Mesendoderm (in vitro differentiated cells): ENCODE measurements at places on chromosomes 1 and 21.

DNA sequence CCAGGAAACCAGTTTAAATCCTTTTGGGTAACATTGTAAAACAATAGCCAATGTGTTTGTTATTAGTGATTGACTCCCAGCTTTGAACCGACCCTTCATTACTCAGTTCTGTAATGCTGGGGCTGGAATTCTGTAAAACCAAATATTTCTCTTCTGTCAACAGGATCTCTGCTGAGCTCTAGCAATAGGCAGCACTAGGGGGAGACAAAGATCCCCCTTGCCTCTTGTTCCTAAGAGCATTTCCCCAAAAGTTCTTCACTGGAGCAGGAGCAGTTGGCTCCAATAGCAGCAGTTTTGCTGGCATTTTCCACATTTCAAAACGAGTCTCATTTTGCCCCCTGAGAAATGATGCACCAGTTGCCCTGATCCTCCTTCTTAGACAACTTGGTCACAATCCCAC lies 1671.1 kb downstream of the MRPL39 start:
- DNase-seq, result peak; percentile 63

GRCh38 chr1:178649582-178650350 lies 75.3 kb upstream of the RALGPS2 start:
- no peak for DNase-seq

DNA sequence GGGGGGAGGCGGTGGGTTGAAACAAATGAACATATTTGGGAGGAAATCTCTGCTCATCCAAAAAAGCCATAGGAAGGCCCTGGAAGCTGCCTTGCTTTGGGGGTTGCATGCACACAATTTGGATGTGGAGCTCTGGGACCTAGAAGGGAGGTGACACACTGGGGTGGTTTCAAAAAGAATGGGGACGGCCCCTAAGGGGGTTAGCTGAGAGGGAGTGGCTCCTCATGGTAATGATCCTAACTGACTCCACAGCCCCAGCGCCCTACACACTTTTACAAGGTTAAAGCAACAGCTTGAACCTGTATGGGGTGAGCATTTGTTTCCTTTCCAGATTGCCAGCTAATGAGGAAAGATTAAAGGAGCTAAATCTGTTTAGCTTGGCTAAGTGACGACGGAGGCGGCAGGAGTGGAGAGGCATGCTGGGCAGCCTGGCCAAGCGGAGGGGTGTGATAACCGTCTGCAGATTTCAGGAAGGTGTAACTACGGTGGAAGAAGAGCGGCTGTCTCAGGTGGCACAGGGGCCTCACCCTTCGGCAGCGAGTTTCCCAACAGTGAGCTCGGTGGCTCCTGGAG lies 107.3 kb downstream of the RNF220 start:
- peak; percentile 81 for DNase-seq

GRCh38 chr1:186236921-186237320 lies 138.1 kb downstream of the TPR start:
- DNase-seq, result peak; percentile 73

DNA sequence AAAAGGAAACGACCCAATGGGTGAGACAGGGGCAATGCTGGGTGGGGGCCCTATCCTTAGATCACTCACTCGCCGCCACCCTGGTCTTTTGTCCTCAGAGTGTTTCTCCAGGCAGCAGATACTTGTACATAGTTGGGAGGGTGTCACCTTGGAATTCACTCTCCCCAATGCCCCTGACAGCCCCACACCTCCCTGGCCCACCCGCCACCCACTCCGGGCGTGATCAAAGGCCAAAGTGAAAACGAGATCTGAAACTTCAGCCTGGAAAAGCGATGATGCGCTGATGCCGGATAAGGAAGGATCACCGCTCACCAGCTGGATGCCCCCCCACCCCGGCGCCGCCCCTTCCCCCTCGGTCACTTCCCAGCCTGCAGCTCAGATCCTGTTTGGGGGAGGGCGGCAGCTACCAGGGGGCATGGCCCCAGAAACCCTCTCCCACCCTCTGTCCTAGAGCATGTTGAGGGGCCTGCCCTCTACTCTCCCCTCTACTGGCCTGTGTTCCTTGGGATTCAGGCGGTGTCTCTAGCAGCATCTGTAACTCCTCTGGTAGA lies 33.6 kb upstream of the CASZ1 start:
- DNase-seq, result no peak

- DNase-seq, result peak; percentile 56
Measured at GRCh38 chr1:40404670-40405462, 31.3 kb downstream of the SMAP2 start.

GRCh38 chr1:111448482-111448917 lies 556 bp downstream of the WDR77 start:
- peak; percentile 42 for DNase-seq

DNA sequence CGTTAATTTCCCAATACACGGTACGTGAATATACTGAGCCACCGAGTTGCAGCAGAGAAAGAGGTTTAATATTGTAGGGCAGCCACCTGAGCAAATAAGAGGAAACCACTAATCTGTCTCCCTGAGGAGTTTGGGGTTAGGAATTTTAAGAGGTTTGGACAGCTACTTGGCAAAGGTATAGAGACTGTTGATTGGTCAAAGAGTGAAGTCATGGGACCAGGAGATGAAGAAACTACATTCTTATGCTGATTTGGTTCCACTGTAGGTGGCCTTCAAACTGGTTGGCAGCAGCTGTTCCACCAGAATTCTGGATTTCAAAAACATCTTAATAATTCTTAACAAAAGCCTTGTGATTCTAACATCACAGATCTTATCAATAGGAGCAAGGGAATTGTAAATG lies 485.4 kb upstream of the PRMT6 start:
- DNase-seq, result peak; percentile 31
